Activated naive CD4-positive, alpha-beta T cell treated with anti-CD3 and anti-CD28 coated beads for 36 hours (primary cell): ENCODE measurements at places on chromosomes 13 and 19.

DNA sequence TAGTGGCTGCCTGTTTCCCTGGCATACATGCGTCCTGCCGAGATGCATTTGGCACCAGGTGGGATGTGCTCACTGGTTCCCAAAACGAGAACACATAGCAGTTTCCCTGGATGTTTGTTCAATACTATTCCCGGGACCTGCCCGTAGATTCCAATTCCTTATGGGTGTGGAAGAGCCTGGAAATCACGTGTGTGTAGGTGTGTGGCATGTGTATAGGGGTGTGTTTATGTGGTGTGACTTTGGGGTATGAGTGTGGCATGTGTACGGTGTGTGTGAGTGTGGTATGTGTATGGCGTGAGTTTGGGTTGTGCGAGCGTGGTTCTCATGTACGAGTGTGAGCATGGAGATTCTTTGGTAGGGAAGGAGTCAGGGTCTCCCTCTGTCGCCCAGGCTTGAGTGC is 2.9 kb upstream of the F7 start:
- DNase-seq: no peak

DNA sequence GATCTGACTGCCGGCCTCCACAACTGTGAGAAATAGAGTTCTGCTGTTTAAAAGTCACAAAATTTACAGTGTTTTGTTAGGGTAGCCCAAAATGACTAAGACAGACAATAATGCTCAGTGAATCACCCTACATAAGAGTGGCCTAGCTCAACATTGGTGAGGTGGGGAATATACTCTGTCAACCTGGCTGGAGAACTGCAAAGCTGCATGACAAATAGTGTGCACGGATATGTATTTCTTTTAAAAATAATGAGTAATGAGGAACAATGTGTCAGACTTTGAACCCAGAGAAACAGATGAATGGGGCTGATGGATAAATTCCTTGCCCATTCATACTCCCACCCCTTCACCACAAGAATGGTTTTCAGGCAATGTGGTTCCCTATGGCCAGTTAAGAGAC is 372.4 kb downstream of the SUCLA2 start:
- DNase-seq: no peak

DNA sequence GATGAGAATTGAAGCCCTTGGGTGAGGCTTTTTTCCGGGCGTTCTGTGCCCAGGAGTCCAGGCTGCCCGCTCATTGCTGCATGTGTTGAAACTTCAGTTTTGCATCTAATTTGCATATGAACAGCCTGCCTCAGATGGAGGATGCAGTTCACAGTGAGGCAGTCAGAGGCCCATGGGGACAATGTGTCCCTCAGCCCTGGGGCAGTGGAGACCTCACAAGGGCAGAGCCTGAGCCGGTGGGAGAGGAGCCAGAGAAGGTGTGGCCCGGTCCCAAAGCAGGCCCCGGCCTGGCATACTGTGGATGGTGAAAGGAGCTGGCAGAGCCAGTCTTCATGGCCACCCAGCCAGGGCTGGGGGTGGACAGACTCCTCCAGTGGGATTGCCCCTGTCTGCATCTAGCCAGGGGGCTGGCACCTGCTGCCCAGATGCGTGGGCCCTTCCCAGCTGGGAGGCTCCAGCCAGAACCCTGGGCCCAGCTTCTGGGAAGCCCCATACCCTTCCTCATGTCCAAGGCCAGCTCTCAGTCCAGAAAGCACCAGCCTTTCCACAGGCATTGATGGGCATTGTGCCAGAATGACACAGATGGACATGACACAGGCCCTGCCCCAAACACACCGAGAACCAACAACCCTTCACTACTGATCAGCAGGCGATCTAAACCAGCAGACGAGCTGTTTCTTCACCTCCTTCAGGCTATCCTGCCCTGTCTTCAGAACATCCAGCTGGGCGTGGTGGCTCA is 32.9 kb upstream of the KCTD15 start:
- no peak for DNase-seq

DNA sequence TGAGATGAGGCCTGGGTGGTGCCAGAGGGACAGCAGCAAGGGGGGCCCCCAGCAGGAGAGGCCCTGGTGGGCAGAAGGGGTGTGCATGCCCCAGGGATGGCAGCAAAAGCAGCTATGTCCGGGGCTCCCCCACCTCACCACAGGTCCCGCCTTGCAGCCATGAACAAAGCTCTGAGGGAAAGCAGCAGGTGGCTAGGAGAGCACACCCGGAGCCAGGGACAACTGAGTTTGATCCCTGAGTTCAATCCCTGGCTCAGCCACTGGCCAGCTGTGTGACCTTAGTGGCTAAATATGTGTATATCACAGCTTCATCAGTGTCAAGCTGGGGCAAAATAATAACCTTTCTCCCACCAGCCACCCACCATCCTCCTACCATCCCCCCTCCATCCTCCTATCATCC is 47.7 kb upstream of the KCTD15 start:
- DNase-seq: no peak
